Activated T-helper 1 cell treated with Interleukin-2 at 50 U/mL for 16 hours (primary cell): ENCODE measurements at places on chromosomes 12 and 14.

- no peak for DNase-seq
Observed at GRCh38 chr12:45008211-45008610, 42.7 kb downstream of the DBX2 start.

- DNase-seq: no peak
Observed at GRCh38 chr14:69982220-69982839, 103.1 kb downstream of the SMOC1 start.

DNA sequence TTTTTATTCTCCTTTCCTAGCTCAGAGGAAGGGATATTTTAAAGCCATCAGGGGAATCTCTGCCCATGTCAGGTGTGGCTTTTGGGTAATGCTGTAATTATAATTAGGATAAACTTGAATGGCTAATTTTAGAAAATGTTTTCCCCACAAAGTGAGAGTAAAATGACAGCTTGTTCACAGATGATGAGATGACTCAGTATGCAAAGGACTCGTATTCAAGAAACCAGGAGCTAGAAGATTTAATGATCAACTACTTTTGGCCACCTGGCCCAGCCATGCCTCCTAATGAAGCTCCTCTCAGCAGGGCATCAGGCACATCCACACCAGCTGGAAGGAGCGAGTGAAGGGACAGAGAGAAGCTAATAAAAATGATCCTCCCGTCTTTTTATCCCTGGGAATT lies 29.0 kb upstream of the PLEKHG7 start:
- no peak for DNase-seq

DNA sequence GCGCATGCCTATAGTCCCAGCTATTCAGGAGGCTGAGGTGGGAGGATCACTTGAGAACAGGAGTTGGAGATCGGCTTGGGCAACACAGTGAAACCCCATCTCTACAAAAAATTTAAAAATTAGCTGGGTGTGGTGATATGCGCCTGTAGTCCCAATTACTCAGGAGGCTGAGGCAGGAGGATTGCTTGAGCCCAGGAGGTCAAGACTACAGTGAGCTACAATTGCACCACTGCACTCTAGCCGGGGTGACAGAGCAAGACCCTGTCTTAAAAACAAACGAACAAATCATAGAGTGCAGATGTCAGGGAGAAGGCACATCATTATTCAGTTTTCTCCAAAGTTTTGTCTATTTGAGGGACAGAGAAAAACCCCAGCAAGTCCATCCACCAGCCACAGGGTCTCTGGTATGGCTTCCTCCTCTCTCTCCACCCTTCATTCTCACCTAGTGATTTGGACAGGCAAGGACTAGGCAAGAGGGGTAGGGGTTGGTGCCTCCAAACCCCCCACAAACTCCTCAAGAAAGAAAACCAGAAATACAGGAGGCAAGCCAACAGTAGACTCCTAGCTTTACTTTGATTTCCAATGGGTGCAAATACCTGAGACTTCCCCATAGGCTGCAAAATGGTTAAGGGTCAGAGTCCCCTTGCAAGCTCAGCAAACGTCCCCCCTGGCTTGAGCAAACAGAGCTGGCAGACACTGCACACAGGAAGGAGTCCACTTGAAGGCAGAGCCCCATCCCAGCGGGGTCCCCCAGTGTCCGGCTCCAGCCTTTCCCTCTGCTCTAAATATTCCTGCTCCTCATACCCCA lies 26.5 kb upstream of the RPLP0 start:
- no peak for DNase-seq
